ENCODE measurements at places on chromosomes 12 and 14.

DNA sequence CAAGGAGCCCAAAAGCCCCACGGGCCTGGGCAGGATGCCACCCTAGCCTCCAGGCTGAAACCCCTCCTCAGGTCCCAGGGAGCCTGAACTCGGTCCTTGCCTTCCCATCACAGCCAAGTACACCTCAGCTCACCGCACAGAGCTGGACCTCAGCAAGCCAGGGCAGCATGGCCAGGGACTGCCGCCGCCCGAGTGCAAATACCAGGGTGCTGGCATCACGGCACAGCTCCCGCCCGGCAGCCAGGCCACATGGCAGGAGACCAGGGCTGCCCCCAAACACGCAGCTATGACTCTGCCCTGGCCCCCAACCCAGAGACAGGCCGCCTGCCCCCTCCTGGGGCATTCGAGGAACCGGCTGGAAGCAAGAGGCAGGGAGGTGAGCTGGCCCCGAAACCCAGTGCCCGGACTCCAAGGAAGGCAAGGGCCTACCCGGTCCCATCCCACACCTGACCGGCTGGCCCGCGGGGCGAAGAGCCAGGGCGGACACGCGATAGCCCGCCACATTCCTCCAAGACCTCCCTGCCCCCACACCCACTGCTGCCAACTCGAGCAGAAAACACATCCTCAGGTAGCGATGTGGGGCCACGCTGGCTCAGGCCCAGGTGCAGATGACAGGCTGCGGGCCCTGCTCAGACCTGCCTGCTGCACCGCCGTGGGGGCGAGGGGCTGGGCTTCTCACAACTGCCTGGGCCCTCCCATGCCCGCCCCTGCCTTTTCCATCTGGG lies 2.7 kb downstream of the JAG2 start:
- no peak for DNase-seq

GRCh38 chr14:33567023-33567728 lies 383.7 kb downstream of the EGLN3 start:
- no peak for DNase-seq

DNA sequence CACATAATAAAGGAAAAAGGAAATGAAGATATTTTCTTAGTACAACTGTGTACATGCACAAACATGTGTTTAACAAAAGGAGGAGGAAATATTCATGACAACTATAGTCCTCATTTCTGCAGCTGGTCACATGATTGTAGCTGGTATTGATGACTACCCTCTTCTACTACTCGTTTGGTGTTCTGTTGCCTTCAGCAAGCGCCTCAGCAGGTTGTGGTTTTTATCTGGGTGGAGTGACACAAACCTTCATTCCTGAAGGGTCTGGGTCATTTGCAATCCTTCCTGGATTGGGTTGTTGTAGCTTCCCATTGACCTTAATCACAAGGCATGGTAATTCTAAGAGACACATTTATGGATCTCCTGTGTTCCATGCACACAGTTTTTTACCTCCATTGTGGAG lies 1009.9 kb upstream of the USP15 start:
- DNase-seq: no peak

- no peak for DNase-seq
Observed at GRCh38 chr14:54207476-54208462, 189.0 kb upstream of the CDKN3 start.

DNA sequence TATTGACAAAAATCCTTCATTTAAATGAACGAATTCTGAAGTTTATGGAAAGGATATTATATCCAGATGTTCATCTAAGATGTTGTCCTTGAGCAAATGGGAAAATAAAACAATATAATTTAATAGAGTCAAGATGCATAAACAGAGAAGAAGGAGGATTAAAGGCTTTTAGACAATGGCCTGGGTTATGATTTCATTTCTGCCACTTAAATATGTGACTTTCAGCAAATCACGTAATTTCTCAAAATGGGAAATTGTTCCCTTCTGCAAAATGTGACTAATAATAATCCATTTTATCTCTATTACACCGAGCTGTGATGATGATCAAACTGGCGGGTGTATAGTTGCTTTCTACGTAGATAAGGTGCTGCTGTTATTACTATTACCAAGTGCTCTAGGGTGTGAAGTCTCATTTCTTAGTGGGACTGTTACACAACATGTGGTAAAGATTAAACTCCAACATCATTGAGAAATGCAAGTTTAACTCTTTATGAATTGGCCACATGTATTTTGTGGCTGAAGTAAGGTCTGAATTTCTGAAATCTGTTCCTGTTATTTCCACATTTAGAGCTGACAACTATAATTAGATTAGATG lies 157.0 kb downstream of the MYRFL start:
- DNase-seq: no peak

All from stimulated activated CD4-positive, alpha-beta T cell treated with anti-CD3 and anti-CD28 coated beads, Interleukin-12 subunit alpha, Interleukin-12 subunit beta, amount 100 ng/mL, for 24 hours (primary cell).